ENCODE measurements at places on chromosomes 3 and 15.

- DNase-seq, result peak; percentile 7
These were observed 401.4 kb downstream of the ROBO1 start for GRCh38 chr3:79366414-79366813.

- peak; percentile 93 for DNase-seq
These were observed 159.8 kb upstream of the TSC22D2 start for GRCh38 chr3:150248116-150248887.

DNA sequence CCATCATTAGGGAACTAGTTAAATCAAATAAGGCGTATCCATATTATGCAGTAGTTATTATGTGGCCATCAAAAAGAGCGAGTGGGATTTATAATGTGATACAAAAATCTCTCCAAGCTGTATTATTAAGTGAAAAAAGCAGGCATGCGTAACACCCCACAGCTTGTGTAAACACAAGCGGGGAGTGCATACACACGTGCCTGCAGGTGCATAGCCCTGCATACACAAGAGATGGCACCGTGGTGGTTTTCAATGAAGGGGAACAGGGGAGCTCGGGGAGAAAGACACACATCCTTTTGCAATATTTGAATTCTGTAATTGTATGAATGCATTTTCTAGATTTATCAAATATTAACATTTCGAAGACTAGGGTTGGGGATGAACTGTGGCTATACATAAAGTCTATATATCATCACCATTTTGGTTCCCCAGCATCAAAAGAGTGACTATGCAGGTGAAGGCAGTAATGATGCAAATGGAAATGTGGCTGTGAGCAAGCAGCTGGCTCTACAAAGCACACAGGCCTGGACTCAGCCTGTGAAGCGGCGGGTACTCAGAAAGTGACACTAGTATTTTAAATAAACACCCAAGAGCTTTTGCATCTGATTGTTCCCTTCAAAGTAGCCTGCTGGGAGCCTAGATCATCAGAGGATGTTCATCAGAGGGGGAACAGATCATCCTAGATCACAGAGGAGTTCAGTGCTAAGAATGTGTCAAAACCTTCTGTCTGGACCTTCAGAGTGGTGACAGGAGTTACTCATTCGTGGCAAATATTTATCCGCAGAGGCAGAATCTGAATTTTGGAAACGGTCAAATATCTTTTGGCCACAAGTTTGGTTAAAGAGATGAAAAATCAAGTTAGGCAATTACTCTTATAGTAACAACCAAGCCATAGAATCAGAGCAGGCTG lies 9.4 kb upstream of the KIF7 start:
- peak; percentile 10 for DNase-seq

GRCh38 chr15:78893538-78893937 lies 20.8 kb downstream of the MORF4L1 start:
- no peak for DNase-seq

DNA sequence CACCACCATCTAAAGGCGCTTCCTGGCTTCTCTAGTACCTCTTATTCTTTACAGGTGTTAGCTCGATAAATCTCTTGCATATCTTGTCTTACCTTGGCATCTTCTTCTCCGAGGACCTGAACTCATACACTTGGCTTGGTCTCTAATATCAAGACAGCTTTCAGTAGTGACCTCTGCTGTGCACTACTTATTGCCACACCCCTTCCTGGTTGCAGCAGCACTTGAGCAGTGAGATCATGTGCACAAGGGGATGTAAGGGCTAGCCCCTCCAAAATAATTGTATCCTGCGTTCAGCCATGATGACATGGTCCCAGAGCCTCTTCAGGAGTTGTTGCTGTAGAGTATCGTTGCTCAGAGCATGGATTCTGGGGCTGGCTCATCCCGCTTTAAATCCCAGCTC lies 1.3 kb upstream of the PLA1A start:
- no peak for DNase-seq

- DNase-seq, result no peak
These were observed 42.3 kb upstream of the GYG1 start for GRCh38 chr3:148948913-148949657.

DNA sequence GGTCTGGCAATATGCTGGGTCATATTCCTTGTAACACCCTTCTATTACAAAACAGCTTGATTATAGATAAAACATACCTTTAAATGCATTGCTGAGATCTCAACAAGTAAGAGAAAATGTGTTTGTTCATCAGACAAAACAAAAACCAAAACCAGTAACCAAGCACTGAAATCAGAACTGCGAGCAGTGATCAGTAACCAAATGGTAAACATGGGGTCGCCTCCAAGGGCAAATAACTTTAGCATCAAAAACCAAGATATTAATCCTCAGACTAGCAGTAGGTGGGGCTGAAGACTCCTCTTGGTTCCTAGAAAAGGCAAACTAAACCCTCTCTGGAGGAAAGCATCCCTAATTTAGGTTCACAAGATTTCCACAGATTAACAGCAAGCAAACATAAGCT lies 6.6 kb upstream of the HESX1 start:
- DNase-seq, result no peak

DNA sequence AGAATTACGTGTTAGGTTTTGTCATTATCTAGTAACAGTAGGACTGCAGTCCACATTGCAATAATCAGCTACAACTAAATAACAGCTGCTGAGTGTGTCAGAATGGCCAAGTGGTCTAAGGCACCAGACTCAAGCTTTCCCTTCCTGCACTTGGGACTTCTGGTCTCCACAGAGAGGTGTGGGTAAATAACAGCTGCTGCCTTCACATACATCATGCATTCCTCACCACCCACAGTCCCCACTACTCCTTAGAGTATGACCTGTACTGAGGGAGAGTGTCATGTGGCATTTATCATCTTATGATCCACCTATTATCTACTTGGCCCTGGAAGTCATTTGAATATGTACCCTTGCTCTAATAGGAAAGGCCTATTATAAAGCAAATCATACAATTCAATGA lies 22.2 kb upstream of the ZMAT3 start:
- DNase-seq, result peak; percentile 24

- DNase-seq, result peak; percentile 92
These were observed 19.9 kb upstream of the ABHD2 start for GRCh38 chr15:89068325-89068784.

- DNase-seq, result no peak
These were observed 335.7 kb upstream of the RORA start for GRCh38 chr15:61564785-61565184.

DNA sequence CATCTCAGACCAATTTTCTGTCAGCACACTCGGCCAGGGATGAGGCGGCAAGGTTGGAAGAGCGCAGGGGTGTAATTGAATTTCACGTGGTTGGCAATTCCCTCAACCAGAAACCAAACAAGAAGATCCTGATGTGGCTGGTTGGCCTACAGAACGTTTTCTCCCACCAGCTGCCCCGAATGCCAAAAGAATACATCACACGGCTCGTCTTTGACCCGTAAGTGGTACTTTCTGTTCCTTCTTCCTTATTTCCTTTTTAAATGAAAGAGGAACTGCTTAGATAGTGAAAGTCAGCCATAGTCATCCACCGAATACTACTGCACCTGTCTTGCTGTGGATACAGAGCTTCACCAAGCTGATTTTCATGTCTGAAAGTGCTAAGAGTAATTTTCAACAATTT lies 60.1 kb downstream of the SGO1 start:
- no peak for DNase-seq

DNA sequence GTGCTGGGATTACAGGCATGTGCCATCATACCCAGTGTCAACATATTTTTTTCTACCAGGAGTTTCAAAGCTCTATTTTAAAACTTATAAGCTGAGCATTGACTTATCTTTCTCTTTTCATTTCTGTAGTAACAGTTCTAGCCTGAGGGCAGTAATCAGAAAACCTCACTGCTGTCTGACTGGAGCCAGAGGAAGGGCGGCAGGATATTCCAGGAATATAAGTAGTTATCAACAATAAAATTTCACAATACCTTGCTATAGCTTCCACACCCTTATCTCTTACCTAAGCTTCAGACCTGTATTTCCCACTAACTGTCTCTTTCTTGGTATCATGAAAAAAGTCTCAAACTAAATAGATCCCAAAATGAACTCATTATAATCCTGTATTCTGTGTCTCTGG lies 5.1 kb upstream of the NEDD4 start:
- peak; percentile 20 for DNase-seq

DNA sequence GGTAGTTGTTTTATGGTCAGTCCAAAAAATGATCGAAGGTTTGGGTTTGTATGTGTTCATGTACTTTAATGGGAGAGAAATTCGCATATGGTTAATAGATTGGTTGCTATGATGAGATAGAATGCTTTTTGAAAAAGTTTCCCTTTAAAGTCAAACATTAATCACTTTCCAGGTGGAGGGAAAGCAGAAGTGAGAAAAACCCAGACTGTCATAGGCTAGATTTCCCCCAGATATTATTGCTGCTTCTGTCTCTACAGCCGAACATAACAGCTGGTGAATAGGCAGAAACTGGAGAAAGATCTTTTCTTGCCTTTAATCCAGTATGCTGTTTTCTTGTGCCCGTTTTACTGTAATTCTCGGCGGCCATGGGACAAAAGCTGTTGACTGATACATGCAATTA lies 287.6 kb downstream of the SOX2 start:
- no peak for DNase-seq

DNA sequence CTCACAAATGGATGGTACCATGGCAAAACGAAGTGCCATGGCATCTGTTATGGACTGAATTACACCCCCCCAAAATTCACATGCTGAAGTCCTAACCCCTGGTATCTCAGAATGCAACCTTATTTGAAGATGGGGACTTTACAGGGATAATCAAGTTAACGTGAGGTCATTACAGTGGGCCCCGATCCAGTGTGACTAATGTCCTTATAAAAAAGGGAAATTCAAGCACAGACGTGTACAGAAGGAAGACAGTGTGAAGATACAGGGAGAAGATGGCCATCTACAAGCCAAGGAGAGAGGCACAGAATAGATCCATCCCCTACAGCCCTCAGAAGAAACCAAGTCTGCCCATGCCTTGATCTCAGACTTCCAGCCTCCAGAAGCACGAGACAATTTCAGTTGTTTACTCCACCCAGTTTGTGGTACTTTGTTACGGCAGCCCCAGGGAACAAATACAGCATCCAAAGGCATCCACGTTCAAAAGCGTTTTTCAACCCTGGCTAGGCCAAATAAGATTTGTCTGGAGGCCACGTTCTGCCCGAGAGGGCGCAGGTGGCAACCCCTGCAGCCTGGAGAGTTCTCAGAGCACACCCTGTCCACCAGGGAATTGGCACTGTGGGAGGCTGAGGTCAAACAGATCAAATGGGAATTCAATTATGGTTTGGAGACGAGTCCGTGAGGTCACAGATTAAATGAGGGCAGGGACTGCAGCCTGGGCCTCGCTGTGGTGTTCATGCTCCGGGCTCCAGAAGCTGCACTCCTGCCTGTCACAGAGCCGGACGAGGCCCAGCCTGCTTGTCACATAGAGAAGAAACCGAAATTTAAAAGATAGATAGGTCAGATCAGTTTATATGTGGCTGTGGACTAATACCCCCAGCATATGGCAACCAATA lies 494.8 kb downstream of the SHQ1 start:
- DNase-seq, result peak; percentile 41

DNA sequence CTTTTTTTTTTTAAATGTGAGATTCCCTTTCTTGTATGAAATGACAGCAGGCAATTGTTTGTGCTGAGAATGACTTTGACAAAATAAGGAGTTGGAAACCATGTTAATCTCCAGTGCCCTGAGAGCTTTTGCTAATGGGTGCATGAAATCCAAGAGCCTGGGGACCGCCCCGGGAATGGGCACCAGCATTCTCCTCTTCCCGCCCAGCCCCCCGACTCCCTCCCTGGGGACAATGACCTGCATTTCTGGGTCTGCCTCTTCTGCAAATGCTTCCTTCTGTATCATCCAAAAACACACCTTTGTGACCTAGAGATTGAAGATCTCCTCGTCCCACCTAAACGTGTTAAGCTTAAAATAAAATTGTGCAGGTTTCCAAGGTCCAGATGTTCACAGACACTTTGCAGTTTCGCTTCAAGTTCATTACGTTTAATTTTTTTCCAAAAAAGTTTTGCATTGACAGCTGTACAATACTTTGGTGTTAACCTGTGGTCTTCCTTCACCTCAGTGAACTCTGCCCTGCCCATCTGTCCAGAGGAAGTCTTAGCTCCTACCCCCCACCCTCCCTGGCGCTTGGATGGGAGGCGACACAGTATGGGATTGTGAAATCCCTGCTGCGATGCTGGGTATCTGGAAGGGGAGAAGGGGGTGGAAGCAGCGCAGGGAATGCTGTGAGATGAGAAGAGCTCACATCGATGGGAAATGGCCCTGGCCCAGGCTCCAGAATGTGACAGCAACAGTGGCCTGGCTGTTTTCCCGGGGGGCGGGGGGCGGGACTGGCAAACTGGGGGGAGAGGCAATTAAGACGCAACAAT lies 50.1 kb downstream of the TLE3 start:
- peak; percentile 31 for DNase-seq

DNA sequence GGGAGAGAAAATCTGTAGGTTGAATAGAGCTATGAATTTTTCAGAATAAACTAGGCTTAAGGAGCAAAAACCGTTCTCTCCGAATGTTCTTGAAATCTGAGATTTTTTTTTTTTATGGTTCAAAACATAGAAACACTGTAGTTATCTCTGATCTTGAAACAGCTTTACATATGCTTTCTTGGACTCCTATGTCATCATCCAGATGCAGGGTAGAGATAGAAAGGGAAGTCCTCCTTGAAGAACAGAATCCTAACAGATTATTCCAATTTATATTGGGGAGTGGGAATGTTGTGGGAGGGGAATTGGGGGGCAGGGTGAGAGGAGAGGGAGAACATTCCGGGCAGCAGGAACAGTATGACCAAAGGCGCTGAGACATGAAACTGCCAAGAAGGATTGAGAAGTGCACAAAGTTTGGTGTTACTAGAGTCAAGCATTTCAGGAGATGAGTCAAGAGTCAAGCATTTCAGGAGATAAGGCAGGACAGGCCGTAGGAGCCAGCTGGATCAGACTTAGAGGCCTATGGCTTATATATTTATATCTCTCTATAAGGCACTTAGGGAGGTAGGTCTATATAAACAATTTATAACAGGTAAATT lies 21.9 kb upstream of the ST3GAL6 start:
- DNase-seq, result peak; percentile 11

DNA sequence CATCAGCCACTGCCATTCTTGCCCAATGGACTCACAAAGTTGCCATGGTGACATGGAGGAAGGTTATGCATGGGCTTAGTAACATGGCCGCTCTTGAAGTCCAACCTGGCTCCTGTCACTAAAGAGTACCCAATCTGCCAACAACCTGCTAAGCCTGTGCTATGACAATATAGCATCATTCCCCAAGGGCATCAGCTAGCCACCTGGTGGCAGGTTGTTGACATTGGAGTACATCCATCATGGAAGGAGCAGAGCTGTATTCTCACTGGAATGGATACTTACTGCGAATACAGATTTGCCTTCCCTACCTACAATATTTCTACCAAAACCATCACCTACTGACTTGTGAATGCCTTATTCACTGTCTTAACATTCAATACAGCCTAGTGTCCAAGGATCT lies 138.9 kb upstream of the RORA start:
- DNase-seq, result no peak

DNA sequence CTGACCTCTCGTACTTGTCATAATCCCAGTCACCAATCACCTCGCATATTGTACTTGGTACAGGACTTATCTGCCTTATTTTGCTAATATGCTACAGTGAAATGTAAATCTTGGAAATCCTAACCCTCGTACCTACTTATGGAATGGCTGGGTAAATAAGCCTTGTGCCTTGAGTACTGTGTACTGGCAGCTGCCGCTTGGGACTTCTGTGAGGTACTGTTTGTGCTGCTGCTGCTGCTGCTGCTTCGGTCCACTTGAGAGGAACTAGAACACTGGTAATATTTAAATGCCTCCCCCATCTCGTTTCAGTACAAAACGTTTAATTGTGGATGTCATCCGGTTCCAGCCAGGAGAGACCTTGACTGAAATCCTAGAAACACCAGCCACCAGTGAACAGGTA lies 42.5 kb upstream of the CRTC3 start:
- no peak for DNase-seq

- DNase-seq, result no peak
These were observed 52.7 kb downstream of the MB21D2 start for GRCh38 chr3:192864941-192865340.

Data from EH (cell line).